ENCODE measurements at places on chromosomes 13 and 19. TPM values are rescaled to one million over a fixed set of nuclear protein-coding genes. Genes with fewer than 3 reads are reported as not detected.
A peak's percentile ranks its signal among the peaks of the same experiment; 100 is the strongest.

GRCh38 chr13:28606466-28606865 lies 52.5 kb upstream of the POMP start:
- no peak for DNase-seq

DNA sequence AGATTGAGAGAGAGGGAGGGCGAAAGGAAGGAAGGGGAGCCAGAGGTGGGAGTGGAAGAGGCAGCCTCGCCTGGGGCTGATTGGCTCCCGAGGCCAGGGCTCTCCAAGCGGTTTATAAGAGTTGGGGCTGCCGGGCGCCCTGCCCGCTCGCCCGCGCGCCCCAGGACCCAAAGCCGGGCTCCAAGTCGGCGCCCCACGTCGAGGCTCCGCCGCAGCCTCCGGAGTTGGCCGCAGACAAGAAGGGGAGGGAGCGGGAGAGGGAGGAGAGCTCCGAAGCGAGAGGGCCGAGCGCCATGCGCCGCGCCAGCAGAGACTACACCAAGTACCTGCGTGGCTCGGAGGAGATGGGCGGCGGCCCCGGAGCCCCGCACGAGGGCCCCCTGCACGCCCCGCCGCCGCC lies at the start of gene TNFSF11:
TSS of gene TNFSF11 (plus strand) at position 142 of the 400 bp plus-strand sequence. CDS start at position 294, 152 bp downstream.
- no peak for DNase-seq

GRCh38 chr13:58633226-58633625 lies 1001.7 kb downstream of the PCDH17 start:
- no peak for DNase-seq

The ETHE1 gene
- 45.7 TPM for total RNA-seq

- no peak for DNase-seq
Observed at GRCh38 chr19:39738814-39739213, 985 bp upstream of the CLC start.

The IGFL3 gene
- total RNA-seq, result 0.53 TPM

The CCDC169 gene
- 7.0 TPM for total RNA-seq

DNA sequence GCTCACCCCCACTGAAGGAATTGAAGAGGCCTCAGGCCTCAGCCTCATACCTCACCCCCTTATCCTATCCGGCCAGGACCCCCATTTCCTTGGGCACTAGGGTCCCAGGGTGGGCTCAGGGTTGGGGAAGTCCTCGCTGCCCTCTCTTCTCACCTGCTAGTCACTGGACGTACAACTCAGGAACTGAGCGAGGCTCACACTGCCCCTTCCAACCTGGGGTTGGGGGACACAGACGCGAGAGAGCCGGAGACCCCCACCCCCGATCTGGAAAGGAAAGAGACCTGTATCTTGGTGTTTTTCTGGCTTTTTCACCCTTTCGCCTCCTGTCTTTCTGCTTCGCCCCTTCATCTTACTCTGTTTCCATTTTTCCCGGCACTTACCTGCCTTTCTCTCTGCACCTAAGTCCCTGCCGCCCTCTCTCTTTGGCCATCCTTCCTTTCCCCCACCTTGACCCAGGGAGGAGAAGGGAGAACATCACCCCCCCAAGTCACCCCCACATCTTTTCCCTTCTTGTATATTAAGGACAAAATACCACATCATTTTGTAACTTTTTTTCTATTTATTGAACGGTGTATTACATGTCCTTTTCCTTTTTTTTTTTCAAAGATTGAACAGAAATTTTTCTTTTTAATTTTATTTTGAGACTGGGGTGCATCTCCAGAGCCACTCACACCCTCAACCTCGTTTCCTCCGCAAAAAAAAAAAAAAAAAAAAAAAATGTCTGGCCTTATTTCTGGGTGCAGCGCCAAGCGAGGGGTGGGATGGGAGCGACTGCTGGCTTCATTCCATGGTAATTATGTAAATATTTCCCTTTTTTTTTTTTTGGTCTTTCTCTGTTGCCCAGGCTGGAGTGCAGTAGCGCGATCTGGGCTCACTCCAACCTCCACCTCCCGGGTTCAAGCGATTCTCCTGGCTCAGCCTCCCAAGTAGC lies 36.6 kb downstream of the ZSWIM4 start:
- no peak for DNase-seq

The GPC5 gene
- total RNA-seq, result not detected

GRCh38 chr19:42368360-42368759 lies 21.7 kb downstream of the CNFN start:
- DNase-seq, result no peak

DNA sequence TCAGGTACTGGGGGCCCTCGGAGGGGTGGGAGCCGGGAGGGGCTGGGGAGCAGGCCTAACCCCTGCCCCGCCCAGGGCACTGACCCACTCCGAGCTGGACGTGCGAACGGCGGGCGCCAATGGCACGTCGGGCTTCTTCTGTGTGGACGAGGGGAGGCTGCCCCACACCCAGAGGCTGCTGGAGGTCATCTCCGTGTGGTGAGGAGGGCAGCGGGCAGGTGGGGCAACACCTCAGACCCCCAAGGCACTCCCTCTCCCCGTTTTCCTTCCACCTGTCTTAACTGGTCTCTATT lies 18.2 kb downstream of the HPN start:
- no peak for DNase-seq

DNA sequence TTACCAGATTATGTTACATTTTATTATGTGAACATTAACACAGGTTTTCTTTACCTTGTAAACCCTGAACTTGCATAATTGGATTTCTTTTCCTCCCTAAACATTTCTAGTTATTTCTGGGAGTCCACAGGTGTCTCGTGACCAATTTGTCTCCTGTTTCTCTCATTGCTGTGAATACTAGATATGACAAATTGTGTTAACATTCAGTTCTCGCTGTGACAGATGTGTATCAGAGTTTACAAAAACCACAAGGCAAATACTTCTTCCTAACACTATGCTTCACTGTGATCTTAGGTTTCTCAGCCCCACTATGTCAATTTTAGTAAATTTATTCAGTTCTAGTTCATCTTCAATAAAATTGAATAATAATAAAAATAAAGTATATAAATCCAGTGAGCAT lies 1554.9 kb downstream of the EFNB2 start:
- no peak for DNase-seq

The EID2 gene
- total RNA-seq, result 34.2 TPM

- no peak for DNase-seq
Observed at GRCh38 chr13:94712812-94713560, 641 bp upstream of the SOX21 start.

DNA sequence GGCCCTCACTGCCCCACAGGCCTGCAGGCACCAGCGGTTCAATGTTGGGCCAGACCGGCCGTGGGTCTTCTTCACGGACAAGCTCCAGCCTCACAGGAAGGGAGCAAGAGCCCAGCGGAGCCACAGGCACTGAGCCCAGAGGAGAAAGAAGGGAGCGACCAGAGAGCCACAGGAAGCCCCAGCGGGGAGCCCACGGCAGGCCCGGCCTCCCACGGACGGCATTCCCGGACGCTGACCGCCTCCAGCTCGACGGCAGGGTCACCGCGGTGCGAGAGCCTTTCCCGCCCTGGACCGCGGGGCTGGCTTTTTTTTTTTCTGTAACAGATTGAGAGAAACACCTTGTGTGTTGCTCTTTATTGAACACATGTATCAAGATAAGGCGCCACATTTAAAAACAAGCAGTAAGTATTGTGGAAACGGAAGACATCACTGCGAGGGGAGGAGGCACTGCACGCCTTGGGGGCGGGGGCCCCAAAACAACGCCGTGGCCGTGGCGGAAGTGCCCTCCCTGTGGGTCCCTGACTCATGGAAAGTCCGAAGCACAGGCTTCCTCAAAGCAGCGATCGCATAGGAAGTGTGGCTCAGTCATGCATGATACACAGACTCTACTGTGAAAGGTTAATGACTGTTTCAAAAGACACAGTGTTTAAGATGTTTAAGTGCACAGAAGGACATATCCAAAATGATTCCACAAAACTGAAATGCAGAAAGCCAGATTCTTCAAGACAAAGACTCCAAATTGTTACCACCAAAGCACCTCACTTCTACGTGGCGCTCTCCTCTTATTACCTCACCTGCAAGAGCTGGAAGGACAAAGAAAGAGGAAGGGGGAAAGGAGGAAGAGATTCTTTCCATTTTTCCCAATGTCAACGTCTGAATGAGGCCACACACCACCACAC lies 3.5 kb downstream of the RASA3 start:
- DNase-seq, result peak; percentile 92

GRCh38 chr19:47209319-47210179 lies 21.4 kb downstream of the BBC3 start:
- no peak for DNase-seq
